ENCODE measurements at places on chromosomes 11 and 22.

DNA sequence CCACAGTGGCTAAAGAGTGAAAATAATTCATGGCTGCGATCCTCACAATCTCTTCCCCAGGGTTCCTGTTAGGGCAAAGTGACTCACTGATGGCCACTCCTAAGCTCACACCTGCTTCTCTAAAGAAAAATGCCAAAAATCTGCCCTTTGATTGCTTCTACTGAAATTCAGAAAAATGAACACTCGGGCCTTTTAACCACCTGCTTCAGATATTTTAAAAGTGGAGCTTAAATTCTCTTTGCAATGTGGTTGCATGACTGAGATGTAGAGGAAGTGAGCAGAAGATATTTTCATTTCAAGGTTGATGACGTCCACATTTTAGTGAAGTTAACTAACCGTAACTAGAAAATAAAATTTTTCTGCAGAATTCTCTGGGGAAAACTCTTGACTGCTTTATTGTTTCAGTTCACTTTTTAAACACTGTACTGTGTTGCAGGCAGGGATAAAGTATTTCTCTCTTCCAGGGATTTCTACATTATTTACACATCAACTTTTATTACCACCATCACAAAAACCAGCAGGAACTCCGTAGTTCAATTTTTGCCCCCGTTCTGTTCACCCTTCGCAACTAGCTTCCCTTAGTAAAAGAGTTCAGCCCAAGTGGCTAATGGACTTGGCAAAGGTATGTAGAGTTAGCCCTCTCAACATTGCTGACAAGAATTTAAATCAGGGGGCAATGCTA lies 8.5 kb downstream of the RAB30 start:
- no peak for DNase-seq

DNA sequence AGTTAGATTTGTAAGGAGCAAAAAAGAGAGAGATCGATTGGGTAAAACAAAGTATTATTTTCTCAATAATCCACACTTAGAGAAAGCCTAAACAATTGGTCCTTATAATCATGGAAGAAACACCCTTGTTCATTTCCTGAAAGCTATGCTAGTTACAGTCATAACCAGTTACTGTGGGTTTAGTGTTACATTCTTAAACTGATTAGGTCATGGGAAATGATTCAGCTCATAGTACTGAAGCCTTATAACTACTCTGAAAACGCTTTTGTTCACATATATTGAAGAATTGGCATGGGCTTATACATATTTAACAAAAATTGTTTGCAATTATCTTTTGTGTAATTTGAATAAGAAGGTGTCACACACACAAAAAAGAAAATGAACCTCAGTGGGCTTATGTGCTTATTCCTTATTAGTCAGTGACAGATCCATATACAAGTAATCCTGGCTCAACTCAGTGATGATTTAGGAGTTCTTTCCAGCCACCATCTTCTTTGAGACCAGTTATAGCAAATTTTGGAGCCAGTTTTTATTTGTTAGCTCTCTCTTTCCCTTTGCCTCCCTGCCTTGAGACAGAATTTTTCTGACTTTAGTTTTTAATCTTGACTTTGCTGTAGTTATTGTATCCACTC lies 198.5 kb upstream of the CTSC start:
- no peak for DNase-seq

DNA sequence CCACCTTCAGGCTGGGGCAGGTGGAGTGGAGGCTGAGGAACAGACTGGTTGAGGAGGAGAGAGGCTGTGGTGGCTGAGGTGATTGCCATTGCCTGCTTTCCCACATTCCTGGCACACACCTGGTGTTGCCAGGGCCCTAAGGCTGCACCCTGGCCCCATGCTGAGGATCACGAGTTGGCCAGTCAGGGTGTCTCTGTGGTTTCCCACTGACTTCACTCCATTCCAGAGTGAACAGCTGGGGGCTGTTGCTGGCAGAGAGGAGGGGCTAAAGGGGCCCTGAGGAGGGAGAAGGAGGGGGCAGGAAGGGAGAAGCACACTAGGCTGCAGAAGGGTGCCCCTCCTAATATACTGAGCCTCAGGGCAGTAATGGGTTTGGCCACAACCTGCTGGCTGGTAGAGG lies 1.8 kb downstream of the TMEM86A start:
- no peak for DNase-seq

- no peak for DNase-seq
These were observed 377.1 kb downstream of the DCDC1 start for GRCh38 chr11:30992513-30992849.

DNA sequence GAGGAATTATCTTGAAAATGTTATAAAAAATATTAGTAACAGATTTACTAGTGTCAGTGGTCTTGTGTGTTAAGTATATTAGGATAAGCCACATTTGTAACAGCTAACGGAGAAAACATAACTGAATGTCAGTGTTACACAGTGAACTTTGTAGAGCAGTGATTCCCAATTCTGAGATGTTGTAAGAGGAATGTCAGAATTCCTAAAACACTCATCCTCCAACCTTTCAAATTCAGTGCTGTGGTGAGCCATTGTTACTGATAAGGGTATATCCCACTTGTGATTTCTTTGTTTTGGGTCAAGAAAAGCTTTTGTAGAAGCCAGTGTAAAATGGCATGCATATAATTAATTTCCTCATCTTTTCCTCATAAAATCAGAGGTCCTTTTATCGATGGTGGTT lies 61.9 kb downstream of the ARHGEF12 start:
- no peak for DNase-seq

GRCh38 chr11:8959546-8960166 lies 4.6 kb downstream of the TMEM9B start:
- no peak for DNase-seq

- no peak for DNase-seq
These were observed 79.1 kb downstream of the RDX start for GRCh38 chr11:110217223-110217877.

DNA sequence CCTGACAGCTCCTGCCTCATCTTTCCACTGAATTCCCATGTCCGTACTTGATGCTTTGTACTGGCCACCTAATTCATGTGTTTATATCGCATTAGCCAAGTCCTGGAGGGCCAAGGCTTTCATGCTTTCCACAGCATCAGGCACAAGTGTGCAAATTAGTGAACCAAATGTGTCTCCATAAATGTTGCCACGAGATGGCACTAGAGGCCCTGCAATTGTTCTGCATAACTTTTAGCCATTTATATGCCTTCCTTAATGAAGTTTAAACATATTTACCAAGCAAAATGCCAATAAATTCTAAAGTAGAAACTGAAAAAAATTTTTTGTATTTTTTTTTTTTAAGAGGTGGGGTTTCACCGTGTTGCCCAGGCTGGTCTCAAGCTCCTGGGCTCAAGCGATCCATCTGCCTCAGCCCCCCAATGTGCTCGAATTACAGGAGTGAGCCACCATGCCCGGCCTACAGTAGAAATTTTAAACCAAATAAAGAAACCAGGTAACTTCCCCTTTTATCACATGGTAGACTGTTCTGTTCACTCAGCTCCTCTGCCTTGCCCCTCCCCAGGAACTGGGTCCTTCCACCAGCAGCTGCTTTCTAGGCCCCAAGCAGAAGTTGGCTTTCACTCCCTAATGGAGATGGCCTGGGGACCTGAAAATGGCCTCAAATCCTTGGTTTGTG lies 20.8 kb upstream of the IL18BP start:
- no peak for DNase-seq

DNA sequence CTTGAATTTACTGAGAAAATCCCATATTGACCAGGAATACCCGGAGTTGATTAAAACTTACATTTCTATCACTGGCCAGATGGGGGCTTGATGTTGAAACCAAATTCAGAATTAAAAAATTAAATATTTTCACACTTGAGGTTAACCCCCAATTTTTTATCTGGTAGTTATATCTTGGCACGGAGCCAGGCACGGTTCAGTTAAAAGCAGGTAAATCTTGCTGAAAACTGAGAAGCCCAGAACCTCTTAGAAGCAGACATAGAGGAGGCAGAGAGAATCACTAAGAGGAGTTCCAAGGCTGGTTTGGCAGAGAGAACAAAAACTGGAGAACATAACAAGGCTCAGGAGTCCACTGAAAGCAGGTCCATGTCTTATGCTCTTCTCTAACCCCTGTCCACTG lies 77.7 kb downstream of the USP35 start:
- no peak for DNase-seq

DNA sequence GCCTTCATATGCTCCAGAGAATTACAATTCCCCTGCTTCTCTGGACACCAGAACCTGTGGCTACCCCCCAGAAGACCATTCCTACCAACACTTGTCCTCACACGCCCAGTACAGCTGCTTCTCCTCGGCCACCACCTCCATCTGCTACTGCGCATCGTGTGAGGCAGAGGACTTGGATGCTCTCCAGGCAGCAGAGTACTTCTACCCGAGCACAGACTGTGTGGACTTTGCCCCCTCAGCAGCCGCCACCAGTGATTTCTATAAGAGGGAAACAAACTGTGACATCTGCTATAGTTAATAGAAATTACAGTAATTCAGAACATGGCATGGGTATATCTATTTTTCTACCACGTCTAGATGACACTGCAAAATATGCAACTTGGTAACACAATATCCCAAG lies 9.8 kb downstream of the POU2AF3 start:
- no peak for DNase-seq

GRCh38 chr11:67420147-67420645 lies 4.7 kb downstream of the CARNS1 start:
- no peak for DNase-seq

GRCh38 chr11:111777094-111778046 lies 11.2 kb upstream of the PPP2R1B start:
- no peak for DNase-seq

GRCh38 chr11:1485504-1485885 lies 1.1 kb downstream of the MOB2 start:
- no peak for DNase-seq

- DNase-seq, result no peak
These were observed 128.5 kb downstream of the CEP164 start for GRCh38 chr11:117456027-117456720.

DNA sequence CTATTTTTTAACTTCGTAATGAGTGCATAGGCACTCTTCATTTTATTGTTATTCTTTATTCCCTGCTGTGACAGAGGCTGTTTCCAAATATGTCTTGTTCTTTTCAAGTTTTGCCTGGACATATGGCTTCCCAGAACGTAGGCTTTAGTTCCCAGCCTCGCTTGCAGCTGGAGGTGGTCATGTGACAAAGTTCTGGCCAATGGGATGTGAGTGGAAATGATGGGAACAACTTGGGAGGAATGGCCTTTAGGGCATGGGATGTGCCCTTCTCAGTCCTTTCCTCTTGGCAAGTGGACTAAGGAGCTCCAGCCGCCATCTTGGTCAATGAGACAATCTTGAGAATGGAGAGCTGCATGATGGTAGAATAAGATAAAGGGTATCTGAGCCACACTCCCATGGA lies 70.8 kb upstream of the EIF3D start:
- DNase-seq, result no peak

- DNase-seq, result no peak
These were observed 136.4 kb downstream of the CCDC81 start for GRCh38 chr11:86511086-86511551.

DNA sequence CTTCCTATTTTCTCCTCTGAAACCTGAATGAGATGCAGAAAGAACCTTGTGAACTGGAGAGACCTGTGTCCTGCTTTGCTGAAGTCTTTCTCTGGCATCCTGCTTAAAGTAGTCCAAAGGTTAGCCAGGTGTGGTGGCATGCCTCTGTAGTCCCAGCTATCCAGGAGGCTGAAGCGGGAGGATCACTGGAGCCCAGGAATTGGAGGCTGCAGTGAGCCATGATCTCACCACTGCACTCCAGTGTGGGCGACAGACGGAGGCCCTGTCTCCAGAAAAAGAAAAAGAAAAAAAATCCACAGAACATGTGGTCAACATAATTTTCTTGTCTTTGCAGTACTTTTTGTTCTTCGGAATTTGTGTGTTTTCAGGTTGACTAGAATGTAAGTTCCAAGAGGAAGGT lies 2.3 kb upstream of the KREMEN1 start:
- no peak for DNase-seq

GRCh38 chr11:9250139-9250582 lies 15.0 kb downstream of the DENND5A start:
- DNase-seq, result no peak

DNA sequence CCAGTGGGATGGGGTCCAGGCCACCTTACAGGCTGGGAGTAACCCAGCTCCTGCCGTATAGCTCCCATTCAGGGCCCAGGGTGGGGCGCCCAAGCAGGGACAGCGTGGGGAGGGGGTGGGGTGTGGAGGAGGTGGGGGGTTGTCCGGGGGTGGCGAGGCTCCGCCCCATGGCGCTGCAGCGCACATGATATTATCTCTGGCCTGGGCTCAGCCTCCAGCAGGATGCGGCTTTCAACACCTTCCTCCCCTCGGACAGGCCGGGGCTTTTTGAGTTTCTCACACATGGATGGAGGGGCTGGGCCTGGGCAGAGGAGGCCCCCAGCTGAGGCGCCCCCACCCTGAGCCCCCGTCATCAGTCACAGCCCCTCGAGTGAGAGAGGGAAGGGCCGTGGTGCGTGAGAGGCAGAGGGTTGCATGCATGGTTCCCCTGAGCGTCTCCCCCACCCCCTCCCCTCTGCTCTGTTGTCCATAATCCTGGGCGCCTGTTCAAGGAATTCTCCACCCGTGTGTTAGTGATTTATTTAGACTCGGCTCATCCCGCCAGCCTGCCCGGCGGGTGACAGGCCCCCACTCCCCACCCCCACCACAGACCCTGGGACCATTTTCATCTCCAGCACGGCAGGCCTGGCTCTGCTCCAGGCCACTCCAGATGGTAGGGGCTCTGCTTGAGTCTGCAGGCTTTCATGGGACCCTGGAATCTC lies 44.9 kb downstream of the WNT11 start:
- DNase-seq, result no peak

DNA sequence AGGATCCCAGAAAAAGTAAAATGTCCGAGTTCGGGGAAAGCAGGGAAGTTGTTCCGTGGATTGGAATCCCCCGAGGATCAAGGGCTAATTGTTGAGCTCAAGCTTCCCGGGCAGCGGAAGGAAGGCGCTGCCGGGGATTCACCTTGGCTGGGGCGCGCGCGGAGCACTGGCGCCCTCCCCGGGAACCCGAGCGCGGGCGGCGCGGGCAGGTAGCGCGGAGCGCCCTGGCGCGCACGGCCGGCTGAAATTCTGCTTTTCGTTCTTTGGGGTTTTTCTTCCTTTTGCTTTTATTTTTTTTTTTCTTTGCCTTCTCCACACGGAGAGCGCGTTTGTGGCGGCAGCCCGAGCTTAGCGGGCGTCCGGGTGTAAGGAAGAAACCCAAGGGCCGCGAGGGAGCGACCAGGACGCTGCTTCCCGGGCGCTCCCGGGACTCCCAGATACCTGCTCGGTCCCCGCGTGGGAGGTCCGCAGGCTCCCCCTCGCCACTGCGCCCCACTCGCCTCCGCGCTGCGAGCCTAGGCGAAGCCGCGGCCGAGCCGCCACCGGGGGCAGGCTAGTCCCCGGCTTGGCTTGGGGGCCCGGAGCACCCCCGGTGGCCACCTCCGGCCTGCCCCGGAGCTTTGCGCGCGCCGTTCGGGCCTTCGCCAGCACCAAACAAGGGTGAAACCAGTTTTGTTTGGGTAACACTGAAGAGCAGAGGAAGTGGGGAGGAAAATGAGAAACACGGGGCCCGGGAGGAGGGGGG lies 4.8 kb upstream of the IGF2 start:
- no peak for DNase-seq
